Stimulated activated CD8-positive, alpha-beta memory T cell treated with anti-CD3 and anti-CD28 coated beads, Interleukin-7, amount 100 ng/mL, for 24 hours (primary cell): ENCODE measurements at places on chromosomes 5 and 9.

DNA sequence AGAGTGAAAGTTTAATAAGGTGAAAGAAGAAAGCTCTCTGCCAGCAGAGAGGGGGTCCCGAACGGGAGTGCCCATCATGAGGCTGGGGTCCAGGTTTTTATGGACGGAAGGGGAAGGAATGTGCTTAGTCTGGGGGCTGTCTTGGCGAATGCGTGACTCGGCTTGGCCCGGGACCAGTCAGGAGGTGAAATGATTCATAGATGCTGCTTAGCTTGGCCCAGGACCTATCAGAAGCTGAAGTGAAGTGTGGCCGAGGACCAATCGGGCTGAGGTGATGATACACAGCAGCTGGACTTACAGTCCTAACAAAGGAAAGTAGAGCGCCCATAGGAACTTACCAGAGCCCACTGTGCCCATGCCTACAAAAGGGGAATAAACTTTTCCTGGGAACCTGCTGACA is 3.9 kb upstream of the FKTN start:
- no peak for DNase-seq

DNA sequence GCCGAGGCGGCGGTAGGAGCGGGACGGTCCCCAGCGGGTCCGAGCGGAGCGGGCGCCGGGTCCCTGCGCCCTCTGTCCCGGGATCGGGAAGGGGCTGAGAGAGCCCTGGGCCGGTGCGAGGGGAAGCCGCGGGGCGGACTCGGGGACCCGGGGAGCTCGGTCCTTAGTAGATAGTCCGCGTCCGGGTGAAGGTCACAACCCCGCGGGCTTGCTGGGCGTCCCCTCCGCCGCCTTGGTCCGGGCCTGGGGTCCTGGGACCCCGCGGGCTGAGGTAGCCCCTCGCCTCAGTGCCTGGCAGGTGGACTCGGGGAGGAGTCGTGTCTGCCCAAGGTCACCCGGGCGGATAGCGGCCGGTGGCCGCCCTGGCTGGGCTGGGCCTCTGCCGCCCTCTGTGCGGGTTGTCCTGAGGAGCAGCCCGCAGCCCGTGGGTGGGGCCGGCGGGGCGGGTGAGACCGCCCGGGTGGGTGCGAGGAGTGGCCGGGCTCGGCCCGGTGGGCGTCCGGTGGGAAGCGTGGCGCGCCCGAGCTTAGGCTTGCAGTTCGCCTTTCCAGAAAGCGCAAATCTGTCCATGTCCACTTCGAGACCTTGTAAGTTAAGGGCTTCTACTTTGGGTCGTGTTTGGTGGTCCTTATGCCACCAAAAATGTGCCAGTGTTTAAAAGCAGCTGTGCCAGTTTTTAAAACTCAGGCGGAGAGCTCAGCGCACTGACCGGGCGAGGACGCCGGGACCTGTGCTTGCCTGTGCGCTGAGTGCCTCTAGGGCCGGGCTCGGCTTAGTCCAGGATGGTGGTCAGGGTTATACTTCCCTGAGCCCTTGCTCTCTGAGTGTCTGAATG is 554 bp downstream of the SDHA start:
- no peak for DNase-seq

- DNase-seq = no peak
These were observed 80.9 kb downstream of the SUSD1 start for GRCh38 chr9:112094241-112094640.

DNA sequence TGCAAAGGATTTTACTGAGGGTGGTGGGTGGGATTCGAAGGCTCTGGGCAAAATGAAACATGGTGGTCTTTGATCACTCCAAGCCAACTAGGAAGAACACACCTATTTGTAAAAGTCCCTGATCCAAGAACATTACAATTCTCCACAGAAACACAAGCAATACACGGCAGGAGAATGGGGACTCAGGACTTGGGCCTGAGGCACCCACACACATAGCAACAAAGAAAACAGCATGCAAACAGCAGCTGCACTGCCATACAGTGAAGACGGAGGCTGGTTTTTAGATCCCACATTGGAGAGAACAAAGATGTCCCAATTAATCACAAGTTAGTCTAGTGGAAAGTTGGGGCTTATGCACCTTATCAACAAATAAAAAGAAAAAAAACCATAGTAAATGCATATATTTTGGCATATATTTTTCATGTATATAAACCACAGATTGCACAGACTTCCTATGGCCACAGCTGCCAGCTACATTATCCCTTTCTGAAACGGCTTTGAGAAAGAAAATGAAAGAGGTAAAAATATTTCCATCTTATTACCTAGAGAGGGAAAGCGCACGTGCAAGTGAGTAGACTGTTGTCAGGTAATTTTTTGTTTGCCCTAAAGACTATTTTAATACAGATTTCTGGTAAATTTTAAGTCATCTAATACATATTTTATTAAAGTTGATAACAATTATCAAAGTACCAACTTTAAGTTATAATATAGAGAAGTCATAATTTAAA is 410.9 kb downstream of the BNC2 start:
- no peak for DNase-seq

GRCh38 chr9:87497604-87498045 is at the start of gene DAPK1:
DAPK1 (plus strand) TSS chr9:87497867; CDS start chr9:87499078, 1,211 bp downstream.
- DNase-seq = no peak

DNA sequence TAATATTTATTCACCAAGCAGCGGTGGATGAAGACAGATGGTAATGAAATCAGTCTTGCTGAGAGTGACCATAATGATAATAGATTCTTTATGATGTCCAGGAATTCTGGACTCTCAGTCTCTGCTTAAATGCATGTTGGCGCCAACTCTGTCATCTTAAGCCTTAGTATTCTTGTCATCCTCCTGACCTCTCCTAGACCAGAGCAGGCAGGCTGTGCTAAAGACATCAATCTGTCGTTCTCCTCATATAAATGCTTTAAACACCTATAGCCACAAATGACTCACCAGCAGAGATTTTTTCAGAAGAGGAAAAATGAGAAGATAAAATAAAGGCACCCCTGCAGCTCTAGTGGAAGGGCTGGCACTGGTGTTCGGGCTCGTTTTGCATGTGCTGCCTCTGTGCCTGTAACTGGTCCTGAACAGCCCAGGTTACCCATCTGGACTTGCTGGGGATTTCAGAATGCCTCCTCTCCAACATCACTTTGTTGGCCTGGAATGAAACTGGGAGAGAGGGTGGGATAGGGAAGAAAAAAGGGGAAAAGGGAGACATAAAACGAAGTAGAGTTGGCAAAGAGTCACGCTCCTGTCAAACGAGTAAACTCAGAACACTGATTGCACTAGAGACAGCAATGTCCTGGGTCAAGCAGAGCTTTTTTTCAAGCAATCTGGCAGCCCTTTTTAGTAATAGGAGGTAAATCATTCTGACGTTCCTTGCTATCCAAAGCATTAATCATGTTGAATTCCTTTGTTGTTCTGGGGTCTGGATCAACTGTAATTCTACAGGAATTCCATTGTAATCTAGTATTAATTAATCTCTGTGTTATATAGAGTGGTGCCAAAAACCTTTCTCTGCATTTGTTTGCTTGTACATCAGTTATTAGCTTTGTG is 195.5 kb upstream of the CLINT1 start:
- DNase-seq = no peak

- DNase-seq = no peak
These were observed 17.1 kb upstream of the KIF12 start for GRCh38 chr9:114116126-114116747.

DNA sequence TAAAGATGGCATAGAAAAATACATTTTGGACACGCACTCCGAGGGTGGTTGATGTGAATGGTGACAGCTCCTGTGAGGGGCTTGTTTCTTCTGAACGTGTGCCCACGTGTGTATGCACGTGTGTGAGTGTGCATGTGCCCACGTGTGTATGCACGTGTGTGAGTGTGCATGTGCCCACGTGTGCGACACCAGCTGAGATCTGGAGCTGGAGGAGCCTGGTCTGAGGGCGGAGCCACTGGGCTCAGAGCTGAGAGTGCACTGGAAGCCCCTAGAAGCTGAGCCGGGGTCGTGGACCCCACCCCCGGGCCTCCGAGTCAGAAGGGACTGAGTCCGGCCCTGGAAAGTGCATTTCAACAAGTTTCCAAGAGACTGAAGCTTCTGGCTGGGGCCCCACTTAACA is 282.5 kb upstream of the IRX4 start:
- no peak for DNase-seq

DNA sequence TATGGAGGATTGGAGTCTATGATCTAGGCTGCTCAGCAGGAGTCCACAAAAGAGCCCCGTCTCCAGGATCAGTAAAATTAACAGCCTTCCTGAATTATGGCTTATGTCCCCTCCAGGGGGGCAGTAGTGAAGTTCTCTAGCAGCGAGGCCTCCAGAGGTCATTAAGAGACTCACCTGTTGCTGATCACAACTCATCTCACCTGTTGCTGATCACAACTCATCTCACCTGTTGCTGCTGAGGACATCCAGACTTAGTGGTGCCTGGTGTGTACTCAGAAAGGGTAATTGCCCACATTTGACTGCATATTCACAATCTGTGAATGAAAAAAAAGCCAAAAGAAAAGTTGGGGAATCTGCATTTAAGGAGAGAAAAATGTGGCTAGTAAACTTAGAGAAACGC is 129.5 kb downstream of the SMARCA2 start:
- DNase-seq = no peak

DNA sequence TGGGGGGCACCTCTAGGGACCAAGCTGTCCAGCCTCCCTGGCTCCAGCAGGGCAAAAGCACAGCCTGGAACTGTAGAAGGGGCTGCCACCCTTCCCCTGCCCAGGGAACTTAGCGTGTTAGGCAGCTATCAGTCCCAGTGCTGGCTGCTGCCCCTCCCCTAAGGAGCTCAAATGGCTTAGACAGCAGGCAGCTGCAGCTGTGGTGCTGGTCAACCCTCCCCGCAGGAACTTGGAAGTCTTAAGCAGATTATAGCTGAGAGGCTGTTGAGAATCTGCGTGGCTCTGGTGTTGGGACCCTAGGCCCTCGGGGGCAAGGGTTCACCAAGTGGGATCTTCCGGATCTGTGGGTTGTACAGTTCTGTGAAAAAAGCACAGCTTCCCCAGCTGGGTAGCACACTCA is 536.5 kb upstream of the CDH10 start:
- no peak for DNase-seq

DNA sequence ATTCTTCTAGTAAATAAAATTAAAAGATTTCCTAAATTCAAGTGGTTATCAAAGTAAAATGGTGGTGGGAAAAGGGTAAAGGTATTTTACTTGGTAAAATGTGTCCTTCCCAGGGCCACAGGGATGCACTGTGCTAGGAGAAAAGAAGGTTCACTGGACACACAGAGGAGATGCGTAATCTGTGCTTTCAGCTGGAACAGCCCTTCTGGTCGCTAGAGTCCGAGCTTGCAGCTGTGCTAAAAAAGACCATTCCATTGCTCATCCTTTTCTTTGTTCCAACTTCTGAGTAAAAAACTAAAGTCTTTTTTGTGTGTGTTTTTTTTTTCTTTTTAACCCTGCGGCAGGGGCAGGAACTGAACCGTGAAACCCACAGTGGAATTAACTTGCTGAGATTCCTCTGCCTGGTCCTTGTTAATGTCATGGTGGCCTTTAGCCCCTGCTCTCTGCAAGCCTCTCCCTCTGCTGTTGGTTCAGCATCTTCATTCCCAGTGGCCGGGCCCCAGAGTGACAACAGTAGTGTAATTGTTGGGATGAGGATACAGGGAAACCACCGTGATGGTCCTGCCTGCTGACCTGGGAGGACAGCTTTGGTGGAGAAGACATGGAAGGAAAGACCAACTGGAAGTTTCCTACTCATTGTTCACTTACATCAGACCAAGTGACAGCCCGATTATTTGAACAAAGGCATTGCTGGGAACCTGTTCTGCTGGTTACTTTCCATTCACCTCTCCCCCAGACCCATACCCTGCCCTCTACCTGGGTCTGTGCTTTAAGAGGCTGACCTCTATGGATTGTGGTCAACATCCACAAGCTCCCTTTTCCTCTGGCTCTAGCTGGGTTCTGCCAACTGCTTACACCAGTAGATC is 31.9 kb upstream of the FSTL4 start:
- no peak for DNase-seq

- no peak for DNase-seq
These were observed 124.4 kb upstream of the COL5A1 start for GRCh38 chr9:134517069-134517680.

- no peak for DNase-seq
These were observed 140.7 kb downstream of the MTX3 start for GRCh38 chr5:79850316-79850822.

DNA sequence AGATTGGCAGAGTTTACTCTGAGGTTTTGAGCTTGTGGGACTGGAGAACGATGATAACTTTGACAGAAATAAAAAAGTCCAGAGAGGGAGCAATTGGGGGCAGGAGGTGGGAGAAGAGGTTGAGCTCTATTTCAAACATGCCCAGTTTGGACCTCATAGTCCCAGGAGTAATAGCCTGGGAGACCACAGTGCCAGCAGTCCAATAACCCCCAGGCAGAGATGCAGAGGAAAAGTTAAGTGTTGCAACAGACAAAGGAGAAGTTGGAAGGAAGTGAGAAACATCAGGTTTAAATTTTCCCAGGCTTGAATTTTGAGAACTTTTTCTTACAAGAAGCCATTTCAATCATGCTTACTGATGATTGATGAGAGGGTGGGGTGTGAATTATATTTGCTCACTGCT is 117.0 kb upstream of the GHR start:
- no peak for DNase-seq

DNA sequence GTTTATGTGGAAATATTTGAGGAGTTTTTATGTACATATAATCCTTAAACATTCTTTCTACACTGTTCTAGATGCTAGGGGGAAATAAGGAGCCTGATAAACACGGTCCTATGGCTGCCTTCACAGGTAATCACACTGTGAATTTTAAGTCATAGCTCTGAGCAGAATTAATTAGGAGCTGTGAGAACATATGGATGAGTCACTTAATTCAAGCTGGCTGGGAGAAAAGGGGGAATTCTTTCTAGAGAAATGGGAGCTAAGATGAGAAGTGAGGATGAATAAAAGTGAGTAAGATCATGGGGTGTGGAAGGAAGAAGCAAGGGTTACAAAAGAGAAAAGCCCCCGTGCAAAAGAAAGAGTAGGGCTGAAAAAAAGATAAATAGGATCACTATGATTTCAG is 290.8 kb downstream of the DNAH5 start:
- no peak for DNase-seq

DNA sequence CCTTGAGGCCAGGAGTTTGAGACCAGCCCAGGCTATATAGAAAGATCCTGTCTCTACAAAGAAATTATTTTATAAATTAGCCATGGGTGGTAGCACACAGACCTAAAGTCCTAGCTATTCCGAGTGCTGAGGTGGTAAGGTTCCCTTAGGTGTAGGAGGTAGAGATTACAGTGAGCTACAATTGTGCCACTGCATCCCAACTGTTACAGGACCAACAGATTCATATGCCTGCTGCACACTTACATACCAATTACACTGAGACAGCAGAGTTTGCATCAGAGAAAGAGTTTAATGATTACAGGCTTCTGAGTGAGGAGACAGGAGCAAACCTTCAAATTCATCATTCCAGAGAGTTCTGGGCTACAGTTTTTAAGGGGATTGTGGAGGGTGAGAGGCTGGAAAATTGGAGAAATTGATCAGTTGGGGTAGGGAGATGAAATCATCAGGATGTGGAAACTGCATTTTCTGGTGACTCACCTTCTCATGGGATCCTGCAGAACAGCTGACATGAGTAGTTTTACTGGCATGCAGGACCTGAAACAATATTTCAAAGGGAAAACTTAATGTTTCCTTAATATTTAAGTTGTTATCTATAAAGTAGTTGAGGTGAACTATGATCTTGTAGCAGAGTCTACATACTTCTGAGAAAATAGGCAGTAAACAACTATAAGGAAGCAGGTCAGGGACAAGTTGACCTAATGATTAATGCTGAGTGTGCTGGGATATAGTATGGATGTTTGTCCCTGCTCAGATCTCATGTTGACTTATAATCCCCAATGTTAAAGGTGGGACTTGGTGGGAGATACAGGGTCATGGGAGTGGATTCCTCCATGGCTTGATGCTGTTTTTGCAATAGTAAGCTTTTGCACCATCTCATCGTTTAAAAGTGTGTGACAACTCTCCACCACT is 54.7 kb downstream of the ANXA2R start:
- no peak for DNase-seq

GRCh38 chr9:29968831-29969230 is 2395.6 kb upstream of the C9orf72 start:
- DNase-seq = no peak
